ENCODE measurements at places on chromosomes 3 and 15.

GRCh38 chr15:96348112-96349027 lies 17.9 kb downstream of the NR2F2 start:
- DNase-seq = no peak

DNA sequence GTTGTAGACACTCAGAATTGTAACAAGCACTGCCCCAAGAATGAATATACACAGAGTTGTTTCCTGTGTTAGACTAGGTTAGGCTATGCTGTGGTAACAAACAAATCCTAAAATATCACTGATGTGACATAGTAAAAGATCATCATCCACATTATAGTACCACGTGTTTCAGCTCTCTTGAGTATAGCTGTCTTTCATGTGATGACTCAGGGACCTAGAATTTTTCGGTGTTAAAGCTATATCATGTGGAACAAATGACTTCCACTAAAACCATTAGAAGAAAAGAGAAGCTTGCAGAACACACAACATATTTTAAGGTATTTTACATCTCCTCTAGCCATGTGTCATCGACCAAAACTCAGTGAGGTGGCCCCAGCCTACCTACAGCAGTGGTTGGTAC lies 307.9 kb upstream of the RBMS3 start:
- no peak for DNase-seq

DNA sequence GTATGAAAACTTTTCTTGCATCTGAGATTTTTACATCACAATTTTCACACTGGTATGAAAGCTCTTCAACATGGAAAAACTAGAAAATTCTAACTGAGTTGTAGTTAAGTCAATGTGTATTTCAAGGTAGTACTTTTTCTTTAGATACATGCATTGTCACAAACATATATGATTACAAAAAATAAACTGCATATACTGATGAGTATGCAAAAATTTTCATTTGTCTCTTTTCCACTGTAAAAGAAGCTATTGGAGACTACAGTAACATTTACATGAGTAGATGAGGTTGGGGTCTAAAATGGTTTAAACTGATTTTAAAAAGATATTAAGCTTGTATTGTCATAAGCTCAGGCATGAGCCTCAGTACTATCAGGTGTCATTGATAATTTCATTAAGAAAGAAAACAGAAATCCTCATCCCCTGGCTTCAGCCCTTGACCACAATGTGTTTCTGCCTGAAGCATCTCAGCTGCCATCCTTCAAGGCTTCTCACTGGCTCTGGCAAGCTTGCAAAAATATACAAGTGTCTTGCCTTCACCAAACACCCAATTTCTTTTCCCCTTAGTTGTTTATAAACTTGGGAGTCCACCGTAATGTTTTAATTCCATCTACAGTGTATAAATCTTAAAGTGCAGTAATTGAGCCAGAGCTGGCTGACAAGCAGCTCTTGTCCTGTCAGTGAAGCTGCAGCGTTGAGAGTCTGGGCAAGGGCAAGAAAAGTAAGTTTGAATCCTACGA lies 71.9 kb downstream of the ALDH1A2 start:
- no peak for DNase-seq

GRCh38 chr3:112770032-112770626 lies 76.5 kb downstream of the CD200R1L start:
- DNase-seq = no peak

DNA sequence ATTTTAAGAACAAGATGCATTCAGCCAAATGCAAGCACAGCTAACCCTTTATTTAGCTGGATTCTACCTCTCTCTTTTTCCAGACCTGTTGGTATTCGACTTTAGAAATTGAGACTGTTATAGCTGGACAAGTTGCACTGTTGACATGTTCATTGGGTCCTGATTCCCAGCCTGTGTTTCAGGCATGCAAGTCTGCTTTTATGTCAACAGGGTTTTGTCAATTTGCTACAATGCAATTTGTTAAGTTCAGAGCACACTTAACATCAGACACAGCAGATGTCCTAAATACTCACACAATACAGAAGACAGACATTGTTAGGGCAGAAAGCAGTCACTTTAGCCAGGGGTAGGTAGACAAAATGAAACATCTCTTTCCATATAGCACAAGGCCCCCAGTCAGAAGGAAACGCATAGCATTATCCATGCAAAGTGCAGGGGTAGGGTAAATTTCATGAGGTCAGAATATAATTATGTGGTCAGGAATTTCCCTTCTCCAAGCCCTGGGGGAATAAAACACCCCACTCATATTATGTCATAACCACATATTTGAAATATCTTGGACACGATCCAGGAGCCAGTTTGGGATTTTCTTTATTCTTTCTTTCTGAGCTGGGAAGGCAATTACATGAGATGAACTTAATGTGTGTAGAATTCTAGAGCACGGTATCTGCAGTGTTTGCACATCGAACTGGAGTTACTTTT lies 504.1 kb downstream of the NTRK3 start:
- no peak for DNase-seq

DNA sequence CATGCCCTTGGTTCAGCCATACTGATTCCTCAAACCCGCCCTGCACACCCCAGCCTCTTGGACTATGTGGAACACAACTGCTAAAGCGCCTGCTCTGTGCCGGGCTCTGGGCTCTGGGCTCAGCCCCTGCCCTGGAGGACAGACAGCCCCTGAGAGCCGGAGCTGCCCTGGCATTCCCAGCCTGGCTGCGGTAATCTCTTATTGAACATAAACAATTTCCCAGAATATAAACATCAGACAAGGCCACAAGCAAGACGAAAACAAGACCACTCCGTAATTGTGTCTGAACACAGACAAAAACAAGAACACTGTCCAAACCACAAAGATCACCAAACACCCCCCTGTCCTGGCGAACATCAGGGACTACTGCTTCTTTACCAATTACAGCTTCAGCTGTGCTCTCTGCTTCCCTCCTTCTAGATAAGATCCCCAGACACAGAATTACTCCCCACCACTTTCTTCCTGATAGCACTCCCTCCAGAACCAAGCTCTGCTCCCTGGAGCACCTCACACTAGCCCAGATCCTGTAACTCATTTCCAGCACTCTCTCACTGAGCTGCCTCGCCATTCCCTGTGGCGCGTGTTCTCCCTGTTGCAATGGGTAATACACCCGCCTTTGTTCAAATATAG lies 57.1 kb upstream of the TLE3 start:
- DNase-seq = no peak

- no peak for DNase-seq
Measured at GRCh38 chr3:46406788-46407611, at the start of the genes CCR5AS and CCRL2. Gene CCR5AS (minus strand): TSS chr3:46407066. Gene CCRL2 (plus strand): TSS chr3:46407259. CDS start chr3:46408080, 821 bp downstream.

- DNase-seq = no peak
Measured at GRCh38 chr3:133127381-133127780, 89.2 kb downstream of the TMEM108 start.

DNA sequence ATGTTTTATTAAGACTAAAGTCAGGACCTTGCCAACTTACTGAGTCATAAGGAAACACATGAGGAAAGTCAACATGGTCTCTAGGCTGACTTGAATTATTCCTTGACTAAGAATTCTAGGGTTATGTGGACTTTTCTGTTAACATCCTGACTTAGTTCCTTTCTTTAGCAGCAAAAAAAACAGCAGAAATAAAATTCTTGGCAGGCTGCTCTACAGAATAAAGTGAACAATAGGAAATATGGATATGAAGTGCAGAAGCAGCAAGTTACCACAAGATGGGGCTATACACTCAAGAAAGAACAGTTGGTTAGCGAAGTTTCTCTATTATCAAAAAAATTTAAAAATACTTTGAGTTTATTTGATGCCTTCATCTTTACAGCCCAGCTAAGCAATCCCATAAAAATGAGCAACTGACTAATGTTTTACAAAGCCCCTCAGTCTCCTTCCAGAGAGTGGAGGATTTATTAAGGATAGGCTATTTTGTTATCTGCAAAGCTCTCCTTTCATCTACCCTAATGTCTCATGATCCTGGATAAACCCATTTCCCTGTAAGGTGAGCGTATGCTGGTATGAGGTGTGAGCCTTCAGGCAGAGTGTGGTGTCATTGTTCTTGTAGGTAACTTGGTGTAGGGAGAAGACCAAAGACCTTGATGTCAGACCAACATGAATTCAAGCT lies 23.1 kb upstream of the MCCC1 start:
- no peak for DNase-seq

DNA sequence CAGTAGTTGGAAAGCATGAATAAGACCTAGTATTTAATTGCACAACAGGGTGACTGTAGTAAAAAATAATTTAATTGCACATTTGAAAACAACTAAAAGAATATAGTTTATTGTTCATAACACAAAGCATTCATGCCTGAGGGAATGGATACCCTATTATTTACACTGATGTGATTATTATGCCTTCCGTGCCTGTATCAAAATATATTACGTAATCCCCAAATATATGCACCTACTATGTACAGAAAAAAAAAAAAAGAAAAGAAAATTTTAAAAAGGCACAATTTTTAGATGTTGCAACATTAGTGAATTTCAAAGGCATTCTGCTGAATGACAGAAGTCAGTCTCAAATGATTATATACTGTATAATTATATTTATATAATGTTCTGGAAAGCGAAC lies 647.2 kb upstream of the BCHE start:
- no peak for DNase-seq

GRCh38 chr3:71117572-71118247 lies 465.8 kb downstream of the FOXP1 start:
- DNase-seq = no peak

DNA sequence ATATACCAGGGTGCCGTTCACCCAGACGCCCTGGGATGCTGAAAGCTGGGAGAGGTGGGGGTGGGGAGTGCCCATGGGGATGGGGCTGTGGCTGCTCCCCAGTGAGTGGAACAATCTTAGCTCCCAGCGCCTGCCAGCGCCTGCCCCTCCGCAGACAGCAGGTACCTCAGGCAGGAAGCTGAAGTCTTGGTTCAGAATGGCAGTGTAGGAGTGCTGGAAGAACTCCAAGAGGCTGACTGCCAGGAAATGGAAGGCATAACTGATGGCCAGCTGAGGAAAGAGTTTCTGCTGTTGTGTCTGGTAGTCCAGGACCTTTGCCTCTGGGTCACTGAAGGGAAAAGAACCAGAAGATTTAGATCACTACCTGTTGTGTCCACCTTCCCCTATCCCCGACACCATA lies 8.4 kb downstream of the ACOX2 start:
- no peak for DNase-seq

GRCh38 chr15:52114261-52115055 lies 1.9 kb upstream of the BCL2L10 start:
- no peak for DNase-seq

DNA sequence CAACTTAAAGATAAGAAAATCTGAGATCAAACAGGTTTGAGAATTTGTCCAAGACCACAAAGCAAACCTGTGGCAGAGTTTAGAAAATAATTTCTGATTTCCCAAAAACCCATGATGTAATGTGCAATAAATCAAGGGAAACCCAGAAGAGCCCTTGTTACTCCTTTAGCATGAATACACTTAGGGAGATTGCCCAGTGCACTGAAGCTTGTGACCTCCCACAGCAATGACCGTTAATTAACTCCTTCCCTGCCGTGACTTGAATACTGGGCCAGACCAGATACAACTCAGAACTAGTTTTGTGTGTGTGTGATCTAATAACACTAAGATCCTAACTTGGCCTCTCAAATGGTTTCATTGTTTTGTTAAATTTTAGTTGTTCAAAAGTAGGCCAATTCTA lies 2.5 kb downstream of the PRKAR2A start:
- no peak for DNase-seq

DNA sequence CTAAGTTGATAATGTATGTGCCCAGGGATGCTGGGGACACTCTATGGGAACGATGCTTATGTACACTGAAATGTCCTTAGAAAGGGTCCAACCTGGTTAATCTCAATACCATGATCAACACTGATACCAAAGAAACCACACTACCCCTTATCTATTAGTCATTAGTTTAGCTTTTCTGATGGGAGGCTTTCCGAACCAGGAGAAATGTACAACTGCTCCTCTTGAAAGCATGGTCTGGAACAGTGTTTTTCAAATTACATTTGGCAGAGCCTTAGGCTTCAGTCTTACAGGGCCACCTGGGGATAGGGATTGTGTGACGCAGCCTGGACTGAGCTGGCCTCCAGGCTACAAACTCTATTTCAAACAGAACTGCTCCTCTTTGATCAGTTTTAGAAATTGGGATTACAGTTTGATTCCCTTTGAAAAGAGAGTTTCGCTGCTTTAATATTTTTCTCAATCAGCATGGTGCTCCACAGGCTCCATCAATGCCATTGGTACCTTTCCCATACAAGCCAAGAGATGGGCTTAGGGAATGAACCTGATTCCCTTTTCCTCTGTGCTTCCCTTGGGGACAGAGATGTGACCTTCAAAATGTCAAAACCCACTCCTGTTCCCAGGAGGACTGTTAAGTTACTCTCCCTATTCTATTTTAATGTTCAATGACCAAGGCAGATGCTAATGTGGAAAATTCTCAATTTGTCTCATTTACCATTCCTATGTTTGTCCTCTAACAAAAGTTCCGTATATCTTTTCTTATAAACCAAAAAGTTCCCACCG lies 296.0 kb upstream of the ADAMTS9 start:
- no peak for DNase-seq

GRCh38 chr3:94378322-94378721 lies 315.5 kb downstream of the NSUN3 start:
- no peak for DNase-seq

- DNase-seq = no peak
Measured at GRCh38 chr3:32584660-32585059, 14.0 kb upstream of the DYNC1LI1 start.

DNA sequence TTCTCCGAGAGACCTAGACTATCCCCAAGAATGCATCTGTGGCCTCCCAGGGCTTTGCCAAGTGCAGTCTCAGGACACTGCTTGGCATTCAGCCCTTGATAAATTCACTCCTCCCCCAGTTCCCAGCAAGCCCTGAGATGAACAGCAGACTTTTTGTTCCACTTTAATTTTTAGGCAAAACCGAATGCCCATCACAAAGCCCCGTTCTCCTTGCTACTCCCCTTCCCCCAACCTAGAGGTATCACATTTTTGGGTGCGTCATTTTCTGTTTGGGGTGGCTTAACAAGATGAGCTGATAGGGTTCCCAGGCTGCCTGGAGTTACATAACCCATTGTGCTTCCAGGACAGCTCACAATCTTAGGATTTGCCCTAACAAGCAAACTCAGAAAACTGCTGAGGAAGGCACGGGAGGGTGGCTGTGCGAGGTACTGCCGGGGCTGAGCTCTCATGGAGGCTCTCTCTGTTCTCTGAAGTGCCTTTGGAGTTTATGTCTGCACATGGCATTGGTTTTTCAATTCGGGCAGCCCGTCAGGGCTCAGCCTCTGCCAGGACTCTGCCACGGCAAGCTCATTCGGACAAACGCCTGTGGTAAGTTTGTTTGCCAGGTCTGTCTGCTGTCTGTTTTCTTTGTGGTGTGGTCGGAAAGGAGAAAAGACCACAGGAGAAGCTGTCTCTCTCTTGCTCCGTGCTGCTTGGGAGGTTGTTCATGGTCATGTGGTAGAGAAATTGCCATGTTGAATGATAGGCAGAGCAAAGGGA lies at the start of gene TRAK1:
Gene TRAK1 (plus strand): TSS at position 385 of the 759 bp plus-strand sequence. CDS start 113 bp downstream, at position 498.
- no peak for DNase-seq

DNA sequence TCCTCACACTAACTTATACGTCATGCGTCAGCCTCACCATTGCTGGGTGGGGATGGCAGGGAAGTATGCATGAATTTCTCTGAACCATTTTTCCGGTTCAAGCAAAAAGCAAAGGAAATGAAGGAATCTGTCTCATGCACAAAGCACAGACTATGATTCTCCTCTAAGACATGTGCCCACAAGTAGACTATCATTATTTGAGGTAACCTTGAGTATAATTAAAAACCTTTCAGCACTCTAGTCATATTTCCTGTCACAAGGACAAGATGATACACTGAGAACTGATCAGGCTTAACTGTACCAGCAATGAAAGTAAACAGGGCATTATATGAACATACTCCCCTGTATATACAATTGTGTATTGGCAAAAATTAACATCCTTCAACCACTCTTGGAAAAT lies 56.7 kb upstream of the TSC22D2 start:
- DNase-seq = no peak

- peak; percentile 14 for DNase-seq
Measured at GRCh38 chr15:75578173-75578947, 755 bp downstream of the PTPN9 start.

Data from activated T-helper 1 cell treated with Interleukin-2 at 50 U/mL for 16 hours (primary cell).